Right lung (tissue), 10 donors: ENCODE measurements at places on chromosomes 16 and 17. TPM values are rescaled to one million over a fixed set of nuclear protein-coding genes. Genes with fewer than 3 reads are reported as not detected.

DNA sequence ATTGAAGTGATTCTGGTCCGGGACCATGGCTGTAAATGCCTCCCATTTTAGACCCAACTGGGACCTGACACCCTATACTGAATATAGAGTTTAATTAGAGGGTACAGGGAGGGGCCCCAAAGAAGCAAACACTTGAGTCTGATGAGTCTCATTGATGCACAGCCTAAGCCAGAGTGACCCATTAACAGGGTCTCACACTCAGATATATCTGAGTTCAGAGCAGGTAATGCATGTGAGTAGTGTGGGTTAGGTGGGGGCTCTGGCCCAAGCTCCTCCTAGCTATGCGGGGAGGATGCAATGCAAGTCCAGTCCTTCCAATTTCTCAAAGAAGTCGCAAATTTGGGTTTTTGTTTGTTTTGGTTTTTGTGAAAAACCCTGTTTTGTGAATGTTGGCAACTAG lies 17.1 kb upstream of the MARCHF10 start:
- DNase-seq: no peak

DNA sequence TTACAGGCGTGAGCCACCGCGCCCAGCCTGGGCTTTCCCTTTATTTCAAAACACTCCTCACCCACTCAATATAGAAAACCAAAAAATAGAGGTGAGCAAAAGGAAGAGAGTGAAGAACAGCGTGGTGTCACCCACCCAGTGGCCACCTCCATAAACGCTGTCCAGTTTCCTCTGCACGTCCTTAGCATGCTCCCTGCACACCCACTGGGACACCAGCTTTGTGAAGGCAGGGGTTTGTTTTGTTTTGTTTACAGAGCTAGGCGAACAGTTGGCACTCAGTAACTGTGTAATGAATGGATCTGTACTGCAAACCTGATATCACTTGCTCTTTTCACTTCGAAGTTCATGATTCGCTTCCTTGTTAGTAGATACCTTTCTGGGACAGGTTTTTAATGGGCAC lies 73.0 kb downstream of the PRKCB start:
- DNase-seq: no peak

DNA sequence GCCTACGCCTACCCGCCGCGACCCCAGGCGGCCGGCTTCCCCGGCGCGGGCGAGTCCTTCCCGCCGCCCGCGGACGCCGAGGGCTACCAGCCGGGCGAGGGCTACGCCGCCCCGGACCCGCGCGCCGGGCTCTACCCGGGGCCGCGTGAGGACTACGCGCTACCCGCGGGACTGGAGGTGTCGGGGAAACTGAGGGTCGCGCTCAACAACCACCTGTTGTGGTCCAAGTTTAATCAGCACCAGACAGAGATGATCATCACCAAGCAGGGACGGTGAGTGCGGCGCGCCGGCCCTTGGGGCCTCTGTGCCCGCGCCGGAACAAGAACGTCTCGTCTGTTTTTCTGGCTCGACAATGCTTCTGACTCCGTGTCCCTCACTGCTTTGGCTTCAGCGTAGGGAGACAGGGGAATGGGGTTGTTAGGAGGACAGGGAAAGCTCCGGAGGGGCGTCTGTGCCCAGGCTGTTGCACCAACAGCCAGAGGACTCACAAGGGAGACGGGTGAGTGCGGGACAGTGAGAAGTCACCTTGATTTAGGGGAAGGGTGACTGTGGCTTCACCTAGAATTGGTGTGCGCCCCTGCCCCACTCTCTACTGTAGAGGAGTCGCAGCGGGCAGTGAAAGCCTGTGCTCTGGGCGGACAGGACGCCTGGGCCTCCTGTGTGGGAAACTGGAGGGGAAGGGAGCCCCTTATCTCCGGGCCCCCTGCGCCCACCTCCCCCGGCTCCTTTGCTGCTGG lies 806 bp downstream of the TBX21 start:
- DNase-seq: no peak

DNA sequence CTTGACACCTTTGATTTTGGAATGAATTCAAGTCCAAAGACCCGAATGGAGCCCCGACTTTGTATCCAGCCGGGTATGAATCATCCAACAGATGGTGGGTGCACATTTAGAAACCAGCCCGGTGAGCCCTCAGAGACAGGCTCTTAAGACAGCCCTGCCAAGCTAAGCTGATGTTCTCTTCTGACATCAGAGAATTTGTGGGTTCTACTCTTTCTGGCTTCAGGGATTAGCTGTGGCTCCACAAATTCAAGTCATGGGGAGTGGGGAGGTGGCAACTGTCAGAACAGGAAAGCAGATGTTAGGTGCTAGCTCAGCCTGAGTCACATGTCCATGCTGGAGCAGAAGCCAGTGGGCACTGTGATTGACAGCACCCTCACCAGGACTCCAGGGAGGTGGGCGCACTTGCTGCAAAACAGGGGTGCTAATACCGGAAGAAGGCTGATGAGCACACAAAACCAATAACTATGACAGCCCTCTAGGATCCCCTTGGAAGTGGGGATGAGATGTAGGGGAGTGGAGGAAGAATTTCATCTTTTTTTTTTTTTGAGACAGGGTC lies 31.4 kb upstream of the XYLT2 start:
- DNase-seq: no peak

DNA sequence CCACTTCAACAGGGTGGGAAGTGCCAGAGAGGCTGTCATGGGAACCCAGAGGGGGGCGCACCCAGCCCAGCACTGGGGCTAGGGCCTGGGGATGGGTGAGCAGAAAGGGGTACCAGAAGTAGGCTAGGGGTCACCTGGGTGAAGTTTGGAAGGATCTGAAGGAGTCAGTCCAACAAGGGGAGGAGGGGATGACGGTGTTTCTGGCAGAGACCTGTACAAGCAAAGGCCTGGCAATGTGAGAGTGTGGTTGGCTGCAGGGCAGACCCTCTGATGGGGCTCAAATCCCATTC lies 13.4 kb upstream of the KATNB1 start:
- DNase-seq: no peak

DNA sequence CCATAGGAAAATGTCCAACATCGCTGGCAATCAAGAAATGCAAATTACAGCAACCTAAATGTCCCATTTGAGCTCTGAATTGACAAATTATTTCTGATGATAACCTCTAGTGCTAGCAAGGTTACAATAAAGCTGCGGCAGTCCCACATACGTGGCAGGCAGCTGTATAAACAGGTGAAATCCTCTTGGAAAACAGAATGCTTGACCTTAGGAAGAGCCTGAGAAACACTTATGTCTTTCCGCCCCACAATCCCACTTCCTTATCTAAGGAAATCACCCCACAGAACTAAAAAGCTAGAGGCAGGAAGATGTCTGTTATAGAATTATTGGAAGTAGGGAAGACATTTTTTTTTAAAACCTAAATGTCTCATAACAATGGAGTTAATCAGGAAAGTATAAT lies 154.3 kb downstream of the KATNIP start:
- no peak for DNase-seq

DNA sequence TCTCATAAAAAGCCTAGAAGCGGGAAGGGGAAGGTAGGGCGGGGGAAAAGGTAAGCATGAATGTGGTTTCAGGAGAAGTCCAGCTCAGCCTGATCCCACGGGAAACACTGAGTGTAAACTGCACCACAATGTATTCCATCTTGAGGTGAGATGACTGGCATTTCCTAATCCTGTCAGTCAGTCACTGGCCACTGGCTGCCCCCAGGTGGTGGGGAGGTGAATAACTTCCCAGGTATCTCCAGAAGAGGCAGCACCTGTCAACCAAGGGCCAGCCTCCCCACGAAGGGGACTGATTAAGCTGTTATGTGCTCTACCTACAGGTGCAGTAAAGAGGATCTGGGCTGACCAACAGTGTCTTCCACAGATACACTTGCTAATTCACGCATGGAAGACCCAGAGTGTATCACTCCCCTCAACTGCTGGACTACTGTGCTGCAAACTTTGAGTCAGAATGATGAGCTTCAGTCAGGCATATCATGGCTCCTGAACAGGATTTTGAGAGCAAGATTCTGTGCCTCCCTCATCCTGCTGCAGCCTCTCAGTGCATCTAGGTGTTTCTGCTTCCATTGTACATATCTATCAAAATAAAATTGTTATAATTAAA lies 108.5 kb upstream of the CCL2 start:
- DNase-seq: no peak

GRCh38 chr16:15887283-15887682 lies 1.1 kb downstream of the CEP20 start:
- DNase-seq: no peak

- no peak for DNase-seq
Observed at GRCh38 chr16:58499092-58499511, 841 bp upstream of the NDRG4 start.

- DNase-seq: no peak
Observed at GRCh38 chr17:75540923-75541503, 15.5 kb downstream of the LLGL2 start.

DNA sequence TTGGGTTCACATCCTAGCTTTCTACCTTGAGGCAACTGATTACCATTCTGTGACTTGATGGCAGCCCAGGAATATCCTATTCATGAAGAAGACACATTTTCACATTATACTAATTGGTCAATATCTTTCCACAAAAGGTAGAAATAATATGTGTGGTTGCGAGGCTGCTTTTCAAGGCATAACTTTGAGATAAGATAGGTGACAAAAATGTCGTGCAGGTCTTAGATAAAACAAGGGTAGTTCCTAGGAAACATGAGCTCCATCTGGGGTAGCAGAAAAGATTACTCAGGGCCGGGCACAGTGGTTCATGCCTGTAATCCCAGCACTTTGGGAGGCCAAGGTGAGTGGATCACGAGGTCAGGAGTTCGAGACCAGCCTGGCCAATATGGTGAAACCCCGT lies 22.3 kb upstream of the TEKT3 start:
- no peak for DNase-seq

DNA sequence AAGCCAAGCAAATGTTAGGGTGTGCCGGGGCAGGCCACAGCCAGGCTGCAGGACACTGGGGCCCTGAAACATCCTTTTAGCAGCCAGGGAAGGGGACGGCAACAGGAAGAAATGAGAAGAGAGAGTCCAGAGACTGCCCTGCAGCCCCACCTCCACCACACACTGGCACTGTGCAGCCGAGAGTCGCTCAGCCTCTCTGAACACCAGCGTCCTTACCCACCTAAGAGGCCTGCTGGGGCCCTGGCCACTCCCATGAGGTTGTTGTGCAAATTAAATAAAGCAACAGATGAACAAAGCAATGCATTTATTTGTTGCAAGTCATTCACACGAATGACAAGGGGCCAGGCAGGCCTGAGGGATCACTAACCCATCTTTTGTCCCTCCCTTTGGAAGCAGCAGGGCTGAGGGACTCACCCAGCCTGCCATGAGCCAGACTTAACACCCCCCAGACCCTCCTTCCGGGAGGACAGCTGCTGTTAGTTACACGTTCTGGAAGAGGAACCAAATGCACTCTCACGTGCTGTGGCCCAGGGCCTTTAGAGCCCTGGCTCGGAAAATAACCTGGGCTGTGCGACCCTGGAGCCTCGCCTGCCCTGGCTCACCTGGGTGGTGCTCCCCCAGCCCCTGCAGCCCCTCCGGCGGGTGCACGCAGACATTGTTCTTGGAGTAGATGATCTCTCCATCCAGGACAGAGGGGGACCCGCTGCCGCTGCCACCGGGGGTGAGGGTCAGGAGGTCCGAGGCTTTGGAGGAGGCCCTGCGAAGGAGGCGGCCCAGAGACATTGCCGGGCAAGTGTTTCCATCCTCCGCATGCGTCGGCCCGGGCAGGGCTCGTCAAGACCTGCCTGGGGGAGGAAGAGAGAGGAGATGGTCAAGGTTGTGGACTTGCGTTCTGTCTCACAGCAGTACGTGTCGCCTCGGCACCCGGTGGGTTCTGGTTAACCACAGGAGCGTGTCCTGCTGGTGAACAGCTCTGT lies 22.6 kb downstream of the TBC1D16 start:
- no peak for DNase-seq

DNA sequence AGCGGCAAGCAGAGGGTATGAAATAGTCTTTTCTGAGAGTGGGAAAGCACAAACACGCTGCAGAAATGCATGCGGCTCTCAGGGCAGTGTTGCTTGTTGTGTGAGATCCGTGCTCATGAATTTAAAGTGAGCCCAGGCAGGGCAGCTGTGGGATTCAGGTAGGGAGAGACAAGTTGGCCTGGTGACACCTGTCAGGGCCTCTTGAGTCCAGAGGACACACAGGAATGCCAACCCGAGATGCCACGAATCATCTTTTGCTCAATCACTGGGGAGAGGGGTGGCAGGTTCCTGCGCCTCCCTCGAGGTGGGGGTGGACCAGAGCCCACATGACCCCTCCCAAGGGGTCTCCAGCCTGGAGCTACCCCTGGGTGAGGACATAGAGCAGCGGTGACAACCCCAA lies 211.9 kb downstream of the GSG1L start:
- DNase-seq: no peak

FAM117A gene
- polyA plus RNA-seq: 27.2 TPM

SLC6A2 gene
- not detected for polyA plus RNA-seq

CD300LB gene
- 0.25 TPM for polyA plus RNA-seq

HS3ST3A1 gene
- polyA plus RNA-seq: 9.1 TPM

C1QBP gene
- polyA plus RNA-seq: 110 TPM
